ENCODE measurements at places on chromosomes 5 and 9.

DNA sequence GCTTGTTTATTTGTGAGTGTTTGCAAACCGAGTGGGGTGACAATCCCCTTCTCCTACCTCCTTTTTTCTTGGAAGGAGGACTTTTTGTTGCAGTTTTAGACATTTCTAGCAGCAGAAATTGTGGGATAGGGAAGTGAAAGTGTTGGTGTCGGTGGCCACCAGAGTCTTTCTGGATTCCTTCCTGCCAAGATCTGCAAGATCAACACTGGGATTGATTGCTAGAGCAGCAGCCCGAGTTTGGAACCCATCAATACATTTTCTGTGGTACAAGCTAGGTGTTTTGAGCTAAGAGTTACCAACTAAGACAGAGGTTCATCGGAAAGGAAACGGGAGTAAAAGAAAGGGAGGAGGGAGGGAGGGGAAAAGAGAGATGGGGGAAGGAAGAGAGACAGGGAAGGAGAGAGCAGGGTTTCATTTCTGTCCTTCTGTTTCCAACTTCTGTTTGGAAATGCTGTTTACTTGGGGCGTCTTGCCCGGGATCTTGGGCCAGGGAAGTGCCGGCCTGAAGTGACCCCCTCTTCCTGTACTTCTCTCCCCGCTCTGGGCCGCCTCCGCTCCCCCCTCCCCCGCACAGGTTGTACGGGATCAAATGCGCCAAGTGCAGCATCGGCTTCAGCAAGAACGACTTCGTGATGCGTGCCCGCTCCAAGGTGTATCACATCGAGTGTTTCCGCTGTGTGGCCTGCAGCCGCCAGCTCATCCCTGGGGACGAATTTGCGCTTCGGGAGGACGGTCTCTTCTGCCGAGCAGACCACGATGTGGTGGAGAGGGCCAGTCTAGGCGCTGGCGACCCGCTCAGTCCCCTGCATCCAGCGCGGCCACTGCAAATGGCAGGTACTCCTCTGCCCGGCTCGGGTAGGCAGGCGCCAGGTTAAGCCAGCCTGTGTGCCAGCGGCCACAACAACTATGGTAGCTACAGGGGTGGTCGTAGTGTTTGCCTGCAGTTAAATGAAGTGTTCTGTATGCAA lies 4.0 kb downstream of the ISL1 start:
- DNase-seq = no peak

DNA sequence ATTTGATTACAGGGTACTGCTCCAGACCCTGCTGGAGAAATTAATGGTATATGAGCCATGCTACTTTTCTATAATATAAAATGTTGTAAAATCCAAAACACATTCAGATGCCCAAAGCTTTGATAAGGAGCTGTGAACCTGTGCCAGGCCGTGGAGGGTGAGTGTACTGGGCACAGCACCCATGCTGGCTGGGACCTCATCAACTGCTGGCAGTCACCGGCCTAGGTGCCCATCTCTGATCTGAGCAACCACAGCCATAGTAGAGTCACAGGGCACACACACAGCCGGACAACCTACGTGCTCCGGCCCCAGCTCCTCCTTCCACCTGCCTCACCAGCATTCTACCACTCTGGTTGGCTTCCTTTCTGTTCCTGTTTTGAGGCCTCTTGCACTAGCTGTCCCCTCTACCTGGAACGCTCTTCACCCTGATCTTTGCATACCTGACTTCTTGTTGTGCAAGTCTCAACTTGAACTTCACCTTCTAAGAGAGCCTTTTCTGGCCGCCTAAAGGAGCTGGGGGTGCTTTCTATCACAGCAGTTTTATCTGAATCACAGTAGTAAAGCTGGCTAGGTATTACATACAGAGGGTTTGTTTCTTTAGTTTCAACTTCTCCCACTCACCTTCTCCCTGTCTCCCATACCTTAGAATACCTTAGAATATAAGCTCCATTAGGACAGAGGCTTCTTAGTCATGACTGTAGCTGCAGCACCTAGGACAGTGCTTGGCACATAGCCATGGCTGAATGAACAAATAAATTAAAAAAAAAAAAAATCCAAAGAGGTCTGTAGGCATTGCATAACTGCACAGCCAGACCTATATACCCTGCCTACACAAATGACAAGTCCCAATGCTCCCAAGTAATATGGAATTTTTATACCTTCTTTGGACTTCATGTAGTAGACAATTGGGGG lies 51.7 kb downstream of the MED27 start:
- no peak for DNase-seq

DNA sequence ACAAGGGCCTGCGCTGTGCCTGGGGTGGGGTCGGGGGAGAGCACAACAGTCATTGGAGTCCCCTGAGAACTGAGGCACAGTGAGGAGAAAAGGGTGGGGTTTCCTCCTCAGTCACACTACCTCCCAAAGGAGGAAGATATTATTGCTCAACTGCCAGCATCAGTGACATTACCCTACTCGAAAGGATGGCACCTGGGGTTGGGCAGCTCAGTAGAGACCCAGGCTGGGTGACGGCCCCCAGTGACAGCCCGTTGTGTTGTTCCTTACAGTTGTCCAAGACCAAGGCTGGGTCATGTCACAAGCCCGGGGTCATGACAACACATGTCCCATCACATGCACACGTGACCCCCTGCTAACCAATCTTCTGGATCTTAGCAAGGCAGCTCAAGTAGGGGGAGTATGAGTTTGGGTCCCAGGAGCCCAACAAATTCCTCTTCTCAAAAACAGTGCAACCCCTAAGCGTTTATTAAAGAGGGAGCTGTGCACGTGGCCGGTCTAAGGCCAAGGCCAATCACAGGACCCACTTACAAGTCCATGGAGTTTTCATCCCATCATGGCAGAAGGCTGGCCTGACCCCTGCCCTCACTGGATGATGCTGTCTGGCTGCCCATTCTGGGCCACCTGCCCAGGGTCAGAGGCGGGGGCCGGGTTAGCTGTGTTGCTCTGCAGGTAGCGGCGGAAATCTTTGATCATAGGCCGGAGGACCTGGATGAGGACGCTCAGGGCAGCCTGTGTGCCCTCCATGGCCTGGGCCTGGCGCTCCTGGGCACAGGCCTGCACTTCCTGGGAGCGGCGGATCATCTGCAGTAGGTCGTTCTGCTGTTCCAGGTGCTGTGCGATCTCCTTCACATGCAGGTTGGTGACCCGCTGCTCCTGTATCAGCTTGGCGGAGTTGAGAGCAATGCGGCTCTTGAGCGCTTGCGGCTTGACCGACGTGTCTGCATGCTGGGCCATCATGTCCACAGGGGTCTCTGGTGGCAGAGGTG lies 4.0 kb downstream of the NAIF1 start:
- no peak for DNase-seq

GRCh38 chr5:6434731-6435130 lies 13.9 kb upstream of the UBE2QL1 start:
- DNase-seq = peak; percentile 8

GRCh38 chr5:177610770-177611445 lies 11.0 kb downstream of the B4GALT7 start:
- no peak for DNase-seq

GRCh38 chr5:126446498-126447224 lies 23.5 kb downstream of the GRAMD2B start:
- no peak for DNase-seq

DNA sequence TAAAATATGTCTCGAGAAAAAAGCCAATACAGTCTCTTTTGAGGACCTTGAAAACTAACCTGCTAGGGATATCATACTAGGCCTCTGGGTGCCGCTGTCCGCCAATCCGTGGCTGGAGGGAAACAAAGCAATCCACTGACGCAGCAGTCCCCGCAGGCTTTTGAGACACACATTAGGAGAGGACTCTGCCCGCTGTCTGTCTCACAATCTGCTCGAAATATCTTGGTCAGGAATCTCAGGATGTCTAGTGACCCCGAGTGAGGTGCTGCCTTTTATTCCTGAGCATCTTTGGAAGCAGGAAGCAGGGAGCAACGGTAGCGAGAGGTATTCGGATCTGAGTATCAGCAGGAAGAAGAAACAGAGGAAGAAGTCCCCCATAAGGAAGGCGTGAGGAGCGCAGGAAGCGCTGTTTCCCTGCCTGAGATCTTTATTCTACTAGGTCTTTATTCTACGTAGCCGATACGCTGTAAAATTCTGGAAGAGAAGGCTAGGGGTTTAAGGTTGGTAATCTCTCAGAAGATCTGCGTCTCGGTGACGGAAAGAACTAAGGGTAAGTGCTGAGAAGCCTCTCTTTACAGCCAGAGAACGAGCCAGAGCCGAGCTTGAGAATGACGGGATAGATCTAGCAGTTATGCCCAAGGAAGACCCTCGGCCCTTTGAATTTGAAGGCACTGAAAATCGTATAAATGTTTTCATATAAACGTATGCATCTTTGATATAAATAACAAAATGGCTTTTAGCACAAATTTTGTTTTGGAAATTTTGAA lies 4.0 kb upstream of the PCDHGA1 start:
- peak; percentile 72 for DNase-seq

DNA sequence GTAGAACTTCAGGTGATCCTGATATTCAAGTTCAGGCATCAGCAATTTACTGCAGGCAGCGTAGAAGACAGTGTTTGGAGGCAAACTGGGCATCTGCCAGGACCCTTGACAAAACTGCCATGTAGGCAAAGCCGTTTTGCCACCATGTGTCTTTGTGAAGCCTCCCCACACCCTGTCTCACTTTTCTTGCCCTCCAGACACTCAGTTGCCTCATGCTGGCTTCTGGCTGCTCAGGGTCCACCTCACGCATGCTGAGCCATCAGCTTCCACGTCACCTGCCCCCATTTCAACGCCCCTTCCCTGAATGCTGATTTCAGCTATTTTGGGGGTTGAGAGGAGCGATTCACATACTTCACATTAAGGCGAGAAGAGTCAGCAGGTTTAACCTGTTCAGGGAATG lies 165.2 kb upstream of the KLF9 start:
- no peak for DNase-seq

DNA sequence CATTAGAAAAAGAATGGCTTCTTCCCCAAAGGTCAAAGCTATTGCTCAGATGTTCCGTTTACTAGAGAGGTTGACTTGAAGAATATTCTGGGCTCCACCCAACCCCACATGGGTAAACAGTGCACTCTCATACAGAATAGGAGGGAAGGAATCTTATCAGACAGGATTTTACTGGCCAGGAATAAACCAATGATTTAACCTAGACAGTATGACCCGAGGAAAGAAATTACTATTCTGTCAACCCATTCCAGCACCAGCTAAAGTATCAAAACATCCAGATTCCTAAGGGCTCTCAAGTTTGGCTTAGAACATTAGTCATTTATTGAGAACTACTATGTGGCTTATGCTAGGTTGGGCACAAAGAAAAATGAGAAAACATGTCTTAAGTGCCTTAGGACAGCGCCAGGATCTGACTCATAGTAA lies 493.6 kb upstream of the KLF4 start:
- no peak for DNase-seq

DNA sequence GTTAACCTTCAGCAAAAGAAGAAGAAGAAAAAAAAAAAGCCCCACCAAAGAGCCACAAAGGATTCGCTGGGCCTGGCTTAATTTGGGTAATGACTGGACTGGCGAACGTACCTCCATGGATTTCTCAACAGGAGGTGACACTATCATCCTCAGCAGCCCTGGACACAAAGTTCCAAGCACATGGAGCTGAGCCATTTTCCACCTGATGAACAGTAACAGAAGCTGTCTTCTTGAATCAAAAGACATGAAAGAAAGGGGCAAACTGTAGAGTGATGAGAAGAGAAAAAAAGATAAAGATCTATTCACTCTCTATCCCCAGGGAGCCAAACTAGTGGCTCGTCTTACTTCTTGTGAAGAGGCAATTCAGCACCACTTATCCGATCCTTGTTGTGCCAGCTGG lies 150.2 kb upstream of the TRPM3 start:
- no peak for DNase-seq

DNA sequence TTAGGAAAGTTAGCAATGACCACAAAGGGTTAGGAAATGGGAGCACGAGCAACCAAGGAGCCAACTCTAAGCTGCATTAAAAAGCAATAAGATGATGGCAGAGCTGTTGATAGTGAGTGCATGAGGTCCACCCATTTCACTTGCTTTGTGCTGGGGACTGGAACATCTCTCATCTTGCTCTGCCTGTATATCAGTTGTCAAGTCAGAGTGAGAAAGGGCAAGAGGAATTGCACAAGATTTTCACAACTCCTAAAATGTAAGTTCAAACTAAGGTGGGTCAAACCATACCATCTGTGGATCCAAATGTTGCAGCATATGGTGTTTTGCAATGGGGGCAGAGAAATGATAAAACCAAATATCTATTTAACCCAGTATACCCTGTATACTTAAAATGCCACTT lies 2.8 kb upstream of the ESM1 start:
- DNase-seq = no peak

- no peak for DNase-seq
Measured at GRCh38 chr5:144083185-144083584, 87.3 kb downstream of the YIPF5 start.

DNA sequence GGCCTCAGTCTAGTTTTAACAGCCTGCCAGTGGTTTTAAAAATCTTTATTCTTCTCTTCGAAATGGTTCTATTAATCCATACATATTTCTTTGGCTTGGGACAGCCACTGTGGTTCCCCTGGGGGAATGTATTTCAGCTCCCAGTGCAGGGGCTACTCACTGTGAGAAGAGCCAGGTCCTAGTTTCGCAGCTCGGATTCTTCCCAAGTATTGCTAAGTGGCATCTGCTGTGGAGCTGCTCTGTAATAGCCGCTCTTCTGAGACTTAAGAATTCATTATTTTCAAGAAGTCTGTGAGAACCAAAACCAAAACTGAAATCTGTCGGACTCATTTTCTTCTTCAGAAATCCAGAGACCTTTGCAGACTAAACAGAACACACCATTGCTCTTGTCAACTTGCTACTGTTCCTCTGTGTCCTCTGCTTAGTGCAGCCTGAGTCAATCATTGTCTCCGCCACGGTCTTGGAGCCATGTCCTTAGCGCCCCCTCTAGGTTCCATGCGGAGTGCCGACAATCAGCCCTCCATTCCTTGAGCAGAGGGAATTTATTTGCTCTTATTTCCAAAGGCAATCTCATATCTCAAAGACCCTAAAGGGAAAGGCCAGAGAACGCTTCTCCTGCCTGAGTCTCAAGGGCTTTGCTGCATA lies 478.2 kb downstream of the SPATA31D1 start:
- no peak for DNase-seq

DNA sequence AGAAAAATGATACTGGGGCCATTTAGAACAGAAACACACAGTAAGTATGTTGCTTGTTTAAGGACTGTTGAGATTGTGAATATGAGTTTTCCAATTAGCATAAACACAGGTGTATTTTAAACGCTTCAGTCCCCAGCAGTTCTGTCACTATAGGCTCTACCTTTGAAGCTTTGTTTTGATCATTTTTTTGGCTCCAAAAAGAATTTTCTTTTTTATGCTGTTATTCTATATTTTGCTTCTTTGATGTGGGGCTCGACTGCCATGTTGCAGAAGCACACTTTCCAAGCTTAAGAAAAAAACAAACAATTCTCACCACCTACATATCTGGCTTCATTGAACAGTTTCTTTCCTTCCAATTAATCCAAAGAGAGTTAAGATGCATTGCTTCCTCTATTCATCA lies 131.0 kb upstream of the DMAC1 start:
- no peak for DNase-seq

All from putamen (tissue), 1 donor.